ENCODE measurements at places on chromosomes 7 and 10.
A peak's percentile ranks its signal among the peaks of the same experiment; 100 is the strongest.

DNA sequence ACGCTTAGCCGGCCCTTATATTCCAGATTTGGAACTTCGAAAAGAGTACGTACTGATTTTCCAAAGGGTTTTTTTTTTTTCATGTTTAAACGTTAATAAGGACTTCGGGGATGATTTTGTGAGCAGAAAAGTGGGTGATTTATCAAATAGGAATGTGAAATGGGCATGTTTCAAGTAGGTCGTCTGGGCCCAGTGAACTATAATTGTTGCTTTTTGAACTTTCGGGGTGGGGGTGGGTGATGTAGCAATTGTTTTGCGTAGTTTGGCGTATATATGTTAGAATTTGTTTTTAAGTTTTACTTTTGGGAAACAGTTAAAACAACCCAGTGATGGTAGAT lies 299 bp upstream of the PBLD start:
- DNase-seq = no peak

GRCh38 chr7:105644937-105645336 lies 63.6 kb upstream of the EFCAB10 start:
- DNase-seq = no peak

DNA sequence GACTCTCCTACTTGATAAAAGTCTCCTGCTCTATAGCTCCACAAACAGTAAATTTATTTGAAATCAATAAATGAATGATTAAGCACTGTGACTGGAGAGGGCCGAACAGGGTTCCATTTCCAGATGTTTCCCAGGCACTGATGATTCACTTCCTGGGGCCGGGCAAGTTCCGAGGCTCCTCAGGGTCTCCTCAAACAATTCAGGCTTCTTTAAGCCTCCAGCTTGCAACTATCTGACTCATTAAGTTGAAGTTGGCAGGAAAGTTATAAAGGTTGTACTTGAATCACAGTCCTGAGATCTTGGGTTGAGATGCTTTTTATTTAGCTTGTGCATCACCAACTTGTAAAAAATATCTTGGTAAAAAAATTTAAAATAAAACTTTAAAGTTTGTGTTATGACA lies 612.9 kb downstream of the DNAJB6 start:
- DNase-seq = no peak

DNA sequence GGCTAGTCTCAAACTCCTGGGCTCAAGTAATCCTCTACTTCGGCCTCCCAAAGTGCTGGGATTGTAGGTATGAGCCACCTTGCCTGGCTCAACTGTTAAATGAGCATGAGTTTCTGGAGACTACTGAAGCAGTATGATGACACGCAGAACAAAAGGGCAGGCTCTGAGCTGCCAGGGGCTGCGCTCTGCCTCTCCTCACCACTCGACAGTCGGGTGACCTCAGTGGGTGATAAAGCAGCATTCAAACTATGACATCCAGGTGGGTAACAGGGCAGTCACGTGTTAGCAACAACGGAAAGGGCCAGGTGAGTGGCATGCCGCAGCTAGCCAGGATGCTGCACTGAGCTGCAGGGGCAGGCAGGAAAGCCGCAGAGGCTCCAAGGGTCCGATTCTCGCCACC lies 71.5 kb downstream of the CYTH3 start:
- DNase-seq = no peak

DNA sequence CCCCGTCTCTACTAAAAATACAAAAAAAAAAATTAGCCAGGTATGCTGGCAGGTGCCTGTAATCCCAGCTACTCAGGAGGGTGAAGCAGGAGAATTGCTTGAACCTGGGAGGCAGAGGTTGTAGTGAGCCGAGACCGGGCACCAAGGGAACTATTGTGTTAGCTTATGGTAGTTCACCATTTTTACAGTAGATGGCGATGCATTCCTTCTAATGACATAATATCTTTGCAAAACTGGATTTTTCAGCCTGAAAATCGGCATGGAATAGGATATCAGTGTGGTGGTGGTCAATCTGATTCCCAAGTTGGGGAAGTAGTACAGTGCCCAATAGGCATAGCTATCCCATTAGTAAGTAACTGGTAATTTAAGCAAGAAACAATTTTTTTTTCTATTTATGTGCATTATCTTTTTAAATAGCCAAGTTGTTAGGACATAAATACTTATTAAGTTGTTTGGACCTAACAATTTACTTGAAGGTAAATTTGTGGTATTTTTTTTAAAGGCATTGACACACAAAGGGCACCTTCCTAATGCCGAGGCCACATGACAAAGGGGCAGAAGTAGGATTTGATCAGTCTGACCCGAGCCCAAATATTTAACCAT lies 17.6 kb upstream of the IMPDH1 start:
- DNase-seq = peak; percentile 61

GRCh38 chr10:7006566-7006965 lies 404.3 kb downstream of the SFMBT2 start:
- DNase-seq = no peak

GRCh38 chr10:112857493-112857892 lies 92.6 kb upstream of the TCF7L2 start:
- DNase-seq = no peak

GRCh38 chr7:137328373-137329120 lies 15.0 kb downstream of the PTN start:
- peak; percentile 19 for DNase-seq

GRCh38 chr10:122115874-122116273 lies 126.9 kb downstream of the TACC2 start:
- DNase-seq = no peak

- no peak for DNase-seq
Measured at GRCh38 chr7:143012409-143012808, 14.5 kb downstream of the OR9A2 start.

- no peak for DNase-seq
Measured at GRCh38 chr7:120123528-120123927, 149.4 kb upstream of the KCND2 start.

DNA sequence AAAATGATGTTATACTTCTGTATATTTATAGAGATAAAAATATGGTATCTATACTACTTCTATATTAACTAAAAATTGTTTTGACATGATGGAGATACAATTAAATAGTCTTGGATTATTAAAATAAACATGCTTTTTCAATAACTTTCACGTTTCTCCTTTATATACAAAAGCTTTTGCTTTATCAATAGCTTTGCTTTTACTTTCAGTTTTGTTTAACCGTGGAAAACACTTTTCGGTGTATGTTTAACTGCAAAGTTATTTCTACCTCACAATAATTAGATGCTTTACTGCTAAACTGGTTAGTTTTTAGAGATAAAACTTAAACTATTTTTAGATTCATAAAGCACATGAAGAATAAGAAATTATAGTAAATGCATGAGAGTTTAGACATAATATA lies 432.1 kb upstream of the PCDH15 start:
- no peak for DNase-seq

Measured in fibroblast of skin of scalp (primary cell).